Thymus (tissue), 14 donors: ENCODE measurements at places on chromosomes 13 and 19. TPM values are rescaled to one million over a fixed set of nuclear protein-coding genes. Genes with fewer than 3 reads are reported as not detected.

DNA sequence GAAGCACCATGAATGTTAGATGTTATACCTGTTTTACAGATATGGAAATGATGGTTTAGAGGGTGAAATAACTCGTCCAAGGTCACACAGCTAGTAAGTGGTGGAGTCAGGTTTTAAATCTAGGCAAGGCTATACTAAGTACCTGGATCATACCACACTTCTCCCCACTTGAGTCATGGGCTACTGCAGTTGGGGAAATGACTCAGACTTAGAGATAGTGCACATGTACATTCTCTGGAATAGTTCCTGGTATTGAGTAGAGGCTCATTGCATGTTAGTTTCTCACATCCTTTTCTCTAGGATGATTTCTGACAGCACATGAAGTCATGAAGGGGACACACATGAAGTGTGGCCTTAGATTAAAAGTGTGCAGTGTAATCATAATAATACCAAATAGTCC lies 76.2 kb upstream of the TNFSF11 start:
- no peak for DNase-seq

Gene ZNF320
- polyA plus RNA-seq, result 9.7 TPM

GRCh38 chr13:53873558-53873957 lies 844.9 kb downstream of the OLFM4 start:
- no peak for DNase-seq

Gene PCP2
- polyA plus RNA-seq, result 9.4 TPM

GRCh38 chr19:33290082-33290815 lies 12.1 kb downstream of the CEBPA start:
- DNase-seq, result no peak

GRCh38 chr13:92602560-92602959 lies 624.0 kb upstream of the GPC6 start:
- DNase-seq, result no peak

Gene OR7A17
- not detected for polyA plus RNA-seq

- no peak for DNase-seq
Measured at GRCh38 chr19:15149737-15150136, 42.5 kb downstream of the SYDE1 start.

- no peak for DNase-seq
Measured at GRCh38 chr19:50906217-50906616, 5.0 kb downstream of the KLK4 start.

Gene SPPL2B
- 125 TPM for polyA plus RNA-seq

GRCh38 chr19:29674374-29675119 lies 9.3 kb downstream of the PLEKHF1 start:
- DNase-seq, result no peak

Gene CDX2
- 0.64 TPM for polyA plus RNA-seq

- no peak for DNase-seq
Measured at GRCh38 chr19:48926909-48927308, 6.6 kb upstream of the DHDH start.

Gene PTPRS
- polyA plus RNA-seq, result 4.7 TPM

Gene CEACAM7
- polyA plus RNA-seq, result 1.8 TPM

Gene METTL21C
- 0.09 TPM for polyA plus RNA-seq

Gene SHISA7
- 0.11 TPM for polyA plus RNA-seq

DNA sequence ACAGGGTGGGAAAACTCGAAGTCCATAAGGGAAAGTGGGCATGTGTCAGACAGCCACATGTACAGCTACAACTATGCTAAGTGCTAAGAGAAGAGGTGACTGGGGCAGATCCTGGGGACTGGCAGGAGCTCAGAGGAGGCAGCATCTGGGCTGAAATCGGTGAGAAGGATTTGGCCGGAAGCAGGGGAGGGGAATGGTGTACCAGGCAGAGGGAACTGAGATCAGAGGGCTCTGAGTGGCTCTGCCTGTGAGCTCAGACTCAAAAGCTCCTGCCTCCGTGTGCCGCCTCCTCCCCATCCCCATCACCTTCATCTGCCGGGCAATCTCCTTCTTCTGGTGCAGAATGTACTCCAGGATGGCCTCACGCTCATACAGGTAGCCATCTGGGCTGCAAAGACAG lies 21.8 kb downstream of the NOSIP start:
- no peak for DNase-seq
